Stimulated activated CD8-positive, alpha-beta memory T cell treated with anti-CD3 and anti-CD28 coated beads, Interleukin-2, amount 100 ng/mL, for 48 hours (primary cell): ENCODE measurements at places on chromosomes 12 and 14.

DNA sequence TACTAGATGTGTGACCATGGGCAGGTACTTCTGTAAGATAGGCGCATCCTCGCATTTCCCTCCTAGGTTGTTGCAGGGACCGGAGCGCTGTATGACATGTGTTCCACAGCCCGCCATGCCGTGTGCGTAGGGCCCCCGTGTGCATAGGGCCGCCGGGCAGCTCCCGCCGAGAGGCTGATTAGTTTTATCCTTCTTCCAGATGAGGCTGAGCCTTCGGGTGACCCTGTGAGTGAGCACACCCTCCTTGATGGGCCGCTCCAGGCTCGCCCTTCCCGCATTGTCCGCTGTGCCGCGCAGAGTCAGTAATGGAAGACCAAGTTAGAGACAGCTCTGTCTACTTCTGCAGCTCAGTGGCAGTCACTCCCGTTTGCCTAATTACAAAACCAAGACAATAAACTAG, 72.9 kb upstream of the DYNC1H1 start:
- DNase-seq = no peak

GRCh38 chr14:74578479-74578878, 33.6 kb downstream of the LTBP2 start:
- no peak for DNase-seq

DNA sequence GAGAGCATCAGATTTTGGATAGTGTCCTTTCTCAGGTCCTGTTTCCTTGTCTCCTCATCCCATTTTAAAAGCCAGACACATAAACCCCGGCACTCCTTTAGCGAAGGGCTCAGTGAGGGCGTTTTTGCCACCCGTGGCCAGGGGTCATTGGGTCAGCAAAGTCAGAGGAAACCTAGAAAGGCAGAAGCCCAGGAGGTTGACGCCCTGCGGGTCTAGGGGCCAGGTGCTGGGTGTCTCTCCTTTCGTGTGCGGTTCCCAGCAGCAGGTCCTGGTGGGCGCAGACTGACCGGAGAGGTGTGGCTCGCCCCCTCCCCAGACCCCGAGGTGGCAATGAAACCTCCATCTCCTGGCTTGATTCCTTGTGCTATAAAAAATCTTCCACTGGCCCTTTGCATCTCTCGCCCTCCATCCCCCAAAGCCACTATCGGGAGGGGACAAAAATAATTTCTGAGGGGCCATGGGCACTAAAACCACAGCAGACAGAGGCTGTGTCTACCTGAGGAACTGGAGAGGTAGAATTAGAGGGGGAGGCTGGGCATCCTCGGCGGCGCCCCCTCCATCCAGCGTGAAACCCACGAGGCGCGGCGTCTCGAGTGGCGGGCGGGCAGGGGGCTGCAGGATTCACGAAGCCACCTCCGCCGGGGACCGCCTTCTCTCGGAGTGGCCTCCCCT, 858 bp upstream of the FRMD6 start:
- no peak for DNase-seq

DNA sequence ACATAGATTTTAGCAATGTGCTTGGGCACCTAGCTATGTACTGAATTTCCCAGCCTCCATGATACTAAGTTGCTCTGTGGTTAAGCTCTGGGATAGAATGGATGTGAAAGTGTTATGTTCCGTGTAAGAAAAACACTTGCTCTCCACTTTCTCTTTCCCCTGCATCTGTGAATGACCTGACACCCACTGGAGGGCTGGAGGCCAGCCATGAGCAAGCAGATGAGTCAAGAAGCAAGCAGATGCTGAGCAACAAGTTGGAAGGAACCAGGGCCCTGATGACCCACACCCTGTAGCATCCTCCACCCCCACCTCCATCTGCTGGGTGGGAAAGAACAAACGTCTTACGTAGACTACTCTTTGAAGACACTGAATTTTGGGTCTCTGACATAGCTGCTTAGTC, 56.6 kb downstream of the EID3 start:
- DNase-seq = no peak

DNA sequence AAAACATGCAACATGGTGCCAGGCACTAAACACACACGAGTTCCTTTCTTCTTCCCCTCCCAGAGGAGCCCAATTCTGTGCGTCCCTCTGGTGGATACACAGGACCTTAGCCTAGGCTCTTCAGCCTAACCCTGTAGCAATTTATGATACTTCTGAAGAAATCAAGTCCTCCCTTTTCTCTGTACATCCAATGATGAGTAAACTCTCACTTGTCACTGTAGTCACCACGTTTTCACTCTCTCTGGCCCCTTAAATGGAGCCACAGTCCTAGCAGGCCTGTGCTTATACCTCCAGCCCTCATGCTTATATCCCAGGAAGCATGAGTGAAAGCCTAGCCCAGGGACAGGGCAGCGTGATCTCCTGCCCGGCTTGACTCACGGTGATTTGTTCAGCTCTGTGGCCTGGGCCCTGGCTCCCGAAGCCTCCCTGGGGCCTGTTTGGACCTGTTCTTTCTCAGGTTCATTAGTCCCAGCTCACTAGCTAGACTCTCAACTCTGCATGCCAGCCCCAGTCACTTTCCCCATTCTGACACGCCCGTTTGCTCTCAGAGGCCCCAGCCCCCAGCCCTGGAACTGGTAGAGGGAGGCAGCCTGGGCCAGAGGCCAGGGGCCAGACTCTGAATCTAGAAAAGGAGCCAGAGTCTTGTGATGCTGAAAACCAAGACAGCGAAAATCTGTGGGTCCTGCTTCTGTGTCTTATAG, 24.1 kb upstream of the PLEKHG3 start:
- no peak for DNase-seq

DNA sequence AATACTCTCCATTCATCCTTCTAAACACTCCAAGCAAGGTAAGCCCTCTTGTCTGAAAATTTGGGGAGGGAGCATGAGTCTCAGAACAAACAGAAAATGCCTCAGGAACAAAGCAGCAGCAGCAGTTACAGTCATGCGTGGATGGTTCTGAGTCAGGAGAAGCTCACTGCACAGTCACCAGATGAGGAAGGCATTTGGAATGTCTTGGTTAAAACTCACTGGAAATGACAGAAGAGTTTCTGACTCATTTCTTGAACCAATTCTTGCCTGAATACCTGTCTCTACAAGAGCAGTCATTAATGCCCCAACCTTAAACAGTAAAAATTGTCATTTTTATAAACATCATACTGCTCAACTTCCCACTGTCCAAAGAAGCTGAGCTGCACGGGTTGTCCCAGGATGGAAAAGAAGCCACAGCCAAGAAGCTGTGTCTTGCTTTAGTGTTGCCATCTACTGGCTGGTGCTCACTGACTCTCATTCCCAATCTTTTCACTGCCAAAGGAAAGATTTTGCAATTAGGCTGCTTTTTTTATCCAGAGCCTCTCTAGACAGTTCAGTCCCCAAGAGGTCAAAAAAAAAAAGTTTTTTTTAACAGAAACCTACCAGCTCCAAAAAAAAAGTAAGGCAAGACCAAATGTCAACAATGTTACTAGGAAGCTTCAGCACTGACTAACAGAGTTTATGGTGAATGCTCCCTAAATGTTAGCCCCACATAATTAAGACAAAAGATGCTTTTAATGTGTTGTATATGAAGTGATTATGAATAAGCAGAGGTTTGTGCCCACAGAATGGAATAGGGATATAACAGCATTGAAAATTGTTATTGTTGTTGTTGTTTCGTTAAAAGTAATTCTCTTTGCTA, 40.4 kb downstream of the KICS2 start:
- DNase-seq = no peak

DNA sequence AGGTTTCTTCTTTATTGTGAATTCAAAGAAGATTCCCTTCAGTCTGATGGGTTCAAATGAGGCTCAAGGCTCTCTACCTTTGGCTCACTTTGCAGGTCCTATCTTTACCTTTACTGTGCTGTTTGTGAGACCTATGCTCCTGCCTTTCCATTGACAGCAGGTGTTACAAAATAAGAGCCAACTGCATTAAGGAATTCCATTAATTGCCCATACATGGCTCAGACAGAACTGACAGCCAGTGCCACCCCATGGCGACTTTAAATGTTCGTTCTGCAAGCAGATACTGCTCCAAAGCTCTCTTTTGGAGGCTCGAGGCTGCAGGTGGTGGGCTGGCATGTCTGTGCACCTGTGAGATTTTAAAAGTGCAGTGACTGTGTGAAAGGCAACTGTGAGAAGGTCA, 44.7 kb downstream of the RBM19 start:
- DNase-seq = no peak

- peak; percentile 34 for DNase-seq
Measured at GRCh38 chr12:104569346-104570173, 112.8 kb downstream of the CHST11 start.

- DNase-seq = no peak
Measured at GRCh38 chr14:29007990-29008389, 241.4 kb downstream of the FOXG1 start.

GRCh38 chr12:111353026-111353425, 15.9 kb downstream of the PHETA1 start:
- no peak for DNase-seq

DNA sequence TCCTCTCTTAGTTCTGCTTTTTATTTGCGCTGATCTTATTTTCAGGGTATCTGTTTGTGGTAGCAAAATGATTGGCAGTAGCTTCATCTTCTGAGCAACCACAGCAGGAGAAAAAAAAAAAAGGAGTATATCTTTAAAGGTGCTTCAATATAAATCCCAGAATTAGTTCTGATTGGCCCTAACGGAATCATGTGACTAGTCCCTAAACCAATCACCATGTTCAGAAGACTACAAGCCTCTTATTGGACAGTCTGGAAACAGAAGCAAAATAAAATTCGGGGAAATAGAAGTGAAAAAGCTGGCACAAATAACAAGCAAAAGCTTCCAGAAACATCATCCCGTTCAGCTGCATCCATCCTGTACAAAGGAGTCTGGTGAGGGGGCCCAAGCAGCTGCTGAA, 49.9 kb upstream of the PTPRO start:
- DNase-seq = no peak

- no peak for DNase-seq
Measured at GRCh38 chr12:94435511-94435927, 24.1 kb downstream of the CEP83 start.

DNA sequence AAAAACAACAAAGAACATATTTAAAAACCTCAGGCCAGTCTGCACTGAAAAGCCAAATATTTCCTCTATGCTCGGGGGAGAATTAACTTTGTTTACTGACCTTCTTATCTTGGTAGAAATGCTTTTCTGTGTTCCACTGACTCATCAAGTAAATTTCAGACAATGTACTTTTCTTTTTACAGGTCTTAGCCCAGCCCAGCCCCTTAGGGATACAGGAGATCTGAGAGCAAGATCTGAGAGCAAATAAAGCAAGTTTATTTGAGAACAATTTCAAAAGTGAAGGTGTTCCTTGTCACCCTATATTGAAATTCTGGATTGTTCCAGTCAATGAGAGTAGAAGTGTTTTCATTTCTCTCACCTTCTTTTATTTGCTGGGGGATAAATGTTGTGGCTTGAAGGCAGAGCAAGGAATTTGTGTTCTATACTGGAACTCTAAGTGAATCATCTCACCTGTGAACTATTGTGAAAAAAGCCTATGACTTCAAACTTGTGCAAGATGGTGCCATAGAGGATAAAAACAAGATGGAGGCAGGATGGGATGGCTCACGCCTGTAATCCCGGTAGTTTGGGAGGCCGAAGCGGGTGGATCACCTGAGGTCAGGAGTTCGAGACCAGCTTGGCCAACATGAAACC, 7.9 kb upstream of the GPRC5A start:
- DNase-seq = no peak

GRCh38 chr12:76106631-76107030, 22.1 kb upstream of the NAP1L1 start:
- no peak for DNase-seq

DNA sequence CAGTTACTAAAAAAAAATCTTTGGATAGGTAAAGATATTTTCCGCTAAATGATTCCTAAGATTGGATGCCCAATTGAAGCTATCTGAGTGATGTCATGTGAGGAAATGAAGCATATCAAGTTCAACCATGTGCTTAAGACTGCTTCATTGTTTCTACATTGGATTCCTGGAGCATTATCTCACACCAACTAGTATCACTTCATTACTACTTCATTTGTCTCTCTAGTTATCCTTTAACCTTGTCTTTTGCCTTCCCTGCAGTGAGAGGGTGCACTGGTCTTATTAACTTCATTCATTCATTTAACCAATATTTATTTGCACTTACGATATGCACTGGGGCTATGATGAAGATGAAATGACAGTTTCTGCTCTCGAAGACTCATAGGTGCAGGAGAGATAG, 198.1 kb downstream of the SLC38A4 start:
- no peak for DNase-seq

- peak; percentile 15 for DNase-seq
Measured at GRCh38 chr12:89709995-89710872, 1.6 kb upstream of the ATP2B1 start.

GRCh38 chr14:74609721-74610120, 2.3 kb downstream of the LTBP2 start:
- no peak for DNase-seq

- no peak for DNase-seq
Measured at GRCh38 chr12:28955491-28955890, 193.6 kb upstream of the FAR2 start.

GRCh38 chr14:99575043-99576023, 28.7 kb downstream of the CCDC85C start:
- DNase-seq = no peak

DNA sequence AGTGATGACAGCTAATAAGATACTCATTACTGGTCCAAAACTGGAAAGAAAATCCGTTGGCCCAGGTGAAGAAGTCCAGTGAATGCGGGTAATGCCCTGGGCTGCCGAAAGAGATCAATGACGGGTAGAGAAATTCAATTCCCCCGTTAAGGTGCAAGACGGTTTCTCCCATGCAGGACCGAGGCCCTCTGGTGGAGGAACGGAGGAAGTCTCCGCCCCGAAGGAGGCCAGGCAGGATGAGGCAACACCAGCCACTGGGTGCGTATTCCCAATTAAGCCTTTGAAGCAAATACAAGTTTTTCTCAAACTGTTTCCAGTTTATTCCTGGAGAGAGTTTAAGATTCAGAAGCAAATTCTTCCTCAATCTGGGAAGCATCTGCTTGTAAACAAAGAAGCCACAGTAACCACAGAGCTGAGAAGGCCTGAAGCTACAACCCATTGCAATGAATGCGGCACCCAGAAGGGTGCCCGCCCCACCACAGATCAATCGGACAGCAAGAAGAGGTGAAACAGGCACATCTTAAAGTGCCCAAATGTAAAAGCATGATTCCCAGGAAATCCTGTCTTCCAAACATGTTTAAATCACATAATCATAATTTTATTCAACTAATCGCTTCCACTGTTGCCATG, 118.5 kb downstream of the TTC7B start:
- peak; percentile 64 for DNase-seq

- DNase-seq = no peak
Measured at GRCh38 chr14:105479431-105480158, 5.0 kb downstream of the CRIP2 start.
